SJCRH30 (cell line): ENCODE measurements at places on chromosomes 12 and 14. TPM values are rescaled to one million over a fixed set of nuclear protein-coding genes. Genes with fewer than 3 reads are reported as not detected.

DNA sequence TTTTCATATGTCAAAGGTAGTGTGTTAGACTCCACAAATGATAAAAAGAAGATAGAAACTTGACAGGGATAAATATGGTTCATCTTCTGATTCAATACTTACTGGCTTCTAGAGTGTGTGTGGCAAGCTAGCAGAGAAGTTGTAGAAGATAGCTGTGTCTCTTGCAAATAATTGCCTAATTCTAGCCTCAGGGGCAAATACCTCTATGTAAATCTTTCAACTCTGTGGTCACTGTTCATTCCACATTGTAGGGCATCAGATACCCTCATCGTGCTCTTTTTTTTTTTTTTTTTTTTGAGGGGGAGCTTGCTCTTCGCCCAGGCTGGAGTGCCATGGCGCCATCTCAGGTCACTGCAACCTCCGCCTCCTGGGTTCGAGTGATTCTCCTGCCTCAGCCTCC lies 1.7 kb downstream of the OLR1 start:
- no peak for DNase-seq

The CLEC1B gene
- total RNA-seq = not detected in 2 replicates

- no peak for DNase-seq
Measured at GRCh38 chr12:120658286-120659150, 18.1 kb downstream of the CABP1 start.

DNA sequence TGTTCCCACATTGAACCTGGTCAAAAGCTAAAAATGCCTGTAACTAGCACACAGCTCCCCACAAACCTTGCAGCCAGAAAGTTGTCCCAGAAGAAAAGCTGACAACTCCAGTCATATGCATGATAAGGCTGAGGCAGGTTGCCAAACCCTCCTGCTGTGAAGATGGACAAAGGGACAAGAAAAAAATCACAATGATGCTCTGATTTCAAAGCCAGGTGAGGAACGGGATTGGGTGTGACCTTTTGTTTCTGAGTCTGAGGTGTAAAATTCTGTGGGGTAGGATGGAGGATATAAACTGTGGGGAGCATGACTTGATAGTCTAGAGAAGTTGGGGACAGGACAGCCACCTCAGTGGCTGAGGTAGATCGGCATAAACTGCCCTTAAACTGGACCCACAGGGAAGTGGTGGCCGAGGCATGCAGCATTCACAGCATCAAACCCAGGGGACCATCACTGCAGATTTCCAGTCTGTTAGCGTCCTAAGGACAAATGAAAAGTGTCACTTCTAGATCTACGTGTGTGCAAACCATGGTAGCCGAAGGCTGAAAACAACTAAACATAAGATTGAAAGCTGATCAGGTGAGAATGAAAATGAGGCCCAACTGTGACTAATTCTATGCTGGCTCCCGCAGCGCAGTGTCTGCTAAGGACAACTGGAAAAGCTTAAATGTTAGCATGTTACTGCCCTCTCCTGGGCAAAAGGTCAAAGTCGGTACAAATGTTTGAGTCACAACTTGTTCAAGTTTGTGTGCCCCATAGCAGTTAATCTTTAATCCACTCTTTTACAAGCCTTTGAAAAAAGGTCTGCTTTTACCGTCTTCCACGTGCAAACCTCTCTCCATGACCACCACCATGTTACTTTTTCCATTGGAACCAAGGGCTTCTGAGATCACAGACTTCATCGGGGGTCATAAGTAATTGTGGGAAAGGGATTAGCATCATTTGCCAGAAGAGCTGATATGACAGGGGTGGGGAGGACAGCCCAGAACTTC lies 39.8 kb downstream of the GRIN2B start:
- peak; percentile 88 for DNase-seq

The ABCC9 gene
- 0.84 and 1.2 TPM in 2 replicates for total RNA-seq

DNA sequence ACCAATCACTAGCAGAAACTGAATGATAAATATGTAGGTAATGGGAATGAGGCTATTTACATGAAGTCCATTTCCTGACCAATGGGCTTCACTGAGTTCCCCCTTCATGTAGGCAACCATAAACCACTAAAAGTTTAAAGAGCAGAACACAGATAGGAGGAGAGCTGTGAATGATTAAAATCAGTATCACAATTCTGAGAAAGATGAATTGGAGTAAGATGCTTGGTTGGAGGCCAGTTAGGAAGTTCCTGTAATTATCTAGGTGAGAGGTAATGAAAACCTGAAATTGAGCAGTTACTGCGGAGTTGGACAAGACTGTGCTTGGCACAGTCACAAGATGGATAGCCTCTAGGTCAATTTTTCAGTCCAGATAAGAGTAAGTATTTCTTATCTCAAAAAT lies 56.6 kb downstream of the GALNT4 start:
- DNase-seq = no peak

The CELA1 gene
- total RNA-seq = not detected in 2 replicates
